Amniotic stem cell (primary cell): ENCODE measurements at places on chromosomes 6 and 20.

- DNase-seq = no peak
These were observed 714.2 kb downstream of the KIF16B start for GRCh38 chr20:15859061-15859460.

DNA sequence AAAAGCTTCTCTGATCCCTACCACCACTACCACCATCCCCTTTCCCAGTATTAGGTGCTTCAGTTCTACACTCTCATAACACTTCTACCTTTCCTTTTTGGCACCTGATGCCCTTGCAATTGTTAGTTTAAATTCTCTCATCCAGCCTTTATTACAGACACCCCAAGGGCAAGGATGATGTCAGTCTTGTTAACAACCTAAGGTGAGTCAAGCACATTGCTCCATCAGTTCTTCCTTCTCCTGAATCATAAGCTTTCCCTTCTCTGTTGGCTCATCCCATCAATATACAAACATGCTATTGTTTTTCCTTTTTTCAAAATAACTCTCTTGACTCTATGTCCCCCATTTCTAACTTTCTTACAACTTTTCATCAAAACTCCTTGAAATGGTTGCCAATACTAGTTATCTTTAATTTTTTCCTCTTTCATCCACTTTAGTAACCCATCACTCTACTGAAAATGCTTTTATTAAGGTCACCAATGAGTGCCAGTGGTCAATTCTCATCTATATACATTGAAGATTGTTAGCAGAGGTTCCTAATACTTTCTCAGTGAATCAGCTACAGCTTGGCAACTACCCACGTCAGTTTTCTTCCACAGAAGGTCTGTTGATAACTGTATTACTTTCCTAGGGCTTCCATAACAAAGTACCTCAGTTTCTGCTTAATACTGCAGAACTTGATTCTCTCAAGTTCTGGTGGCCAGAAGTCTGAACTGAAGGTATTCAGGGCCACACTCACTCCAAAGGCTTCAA, 97.1 kb upstream of the FLRT3 start:
- no peak for DNase-seq

GRCh38 chr6:116158641-116159040, 32.7 kb upstream of the COL10A1 start:
- no peak for DNase-seq

DNA sequence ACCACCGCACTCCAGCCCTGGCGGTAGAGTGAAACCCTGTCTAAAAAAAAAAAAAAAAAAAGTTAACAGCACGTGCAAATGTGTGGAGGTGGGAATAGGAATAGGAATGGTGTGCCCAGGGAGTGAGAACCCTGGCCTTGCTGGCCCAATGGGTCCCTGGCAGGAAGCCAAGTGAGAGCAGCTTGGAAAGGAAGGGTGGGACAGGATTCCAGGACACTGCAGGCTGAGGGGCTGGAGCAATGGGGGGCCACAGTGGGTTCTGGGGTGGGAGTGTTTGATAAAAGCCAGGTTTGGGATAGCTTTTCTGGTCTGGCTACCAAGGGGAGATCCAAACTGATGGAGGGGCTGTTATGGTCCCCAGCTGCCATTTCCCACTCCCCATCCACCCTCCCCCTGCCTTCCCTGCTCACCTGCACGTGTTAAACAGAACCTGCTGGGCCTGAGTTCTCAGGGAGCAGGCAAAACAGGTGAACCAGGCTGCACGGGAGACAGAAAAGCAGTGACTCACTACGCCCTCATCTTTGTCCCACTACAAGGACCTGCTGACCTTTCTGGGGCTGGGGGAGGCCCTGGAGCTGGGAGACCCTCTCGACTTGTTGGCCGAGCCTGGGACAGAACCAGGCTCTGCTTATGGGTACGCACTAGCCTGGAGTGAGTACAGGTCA, 3.3 kb downstream of the SUN5 start:
- DNase-seq = no peak

- no peak for DNase-seq
These were observed 98.9 kb downstream of the KIF16B start for GRCh38 chr20:16474363-16474762.

DNA sequence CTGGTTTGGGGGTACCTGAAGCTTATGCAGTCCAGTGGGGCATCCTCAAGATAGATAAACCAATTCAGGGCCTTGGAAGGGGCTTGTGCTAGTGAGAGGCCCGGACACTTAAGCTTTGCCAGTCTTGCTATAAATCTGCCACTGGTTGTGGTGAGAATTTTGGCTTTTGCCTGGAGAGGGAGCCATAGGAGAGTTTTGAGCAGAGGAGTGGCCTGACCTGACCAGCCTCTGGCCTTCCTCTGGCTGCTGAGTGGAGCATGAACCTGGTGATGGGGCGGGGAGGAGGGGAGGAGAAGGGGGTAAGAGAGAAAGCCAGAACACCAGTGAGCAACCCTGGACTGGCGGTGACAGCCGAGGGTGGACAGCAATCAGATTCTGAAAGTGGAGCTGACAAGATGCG, 7.1 kb downstream of the TMEM74B start:
- no peak for DNase-seq

DNA sequence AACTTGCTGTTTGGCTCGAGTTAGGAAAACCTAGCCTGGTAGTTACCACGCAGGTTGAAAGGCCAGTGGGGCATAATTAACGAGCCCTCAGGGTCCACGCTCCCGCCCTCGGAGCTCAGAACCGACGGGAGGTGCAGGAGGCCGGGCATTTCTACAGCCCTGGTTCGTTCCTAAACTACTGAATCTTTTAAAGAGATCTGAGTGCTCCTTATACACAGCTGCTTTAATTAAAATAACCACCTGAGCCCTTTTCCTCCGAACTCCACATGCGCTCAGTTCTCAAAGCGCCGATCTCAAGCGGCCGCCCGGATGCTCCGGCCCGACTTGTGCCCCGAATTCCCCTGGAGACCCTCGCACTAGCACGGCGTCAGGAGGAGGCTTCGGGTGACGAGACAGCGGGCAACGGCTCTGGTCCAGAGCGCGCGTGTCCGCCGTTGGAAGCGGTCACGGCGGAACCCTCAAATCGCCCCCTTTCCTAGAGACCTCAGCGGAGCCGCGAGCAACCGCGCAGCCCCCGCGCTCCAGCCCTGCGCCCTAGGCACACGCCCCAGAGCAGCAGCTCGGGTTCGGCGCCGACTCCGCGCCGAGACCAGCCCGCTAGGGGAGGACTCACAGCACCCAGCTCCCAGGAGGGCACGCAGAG, 397 bp downstream of the WDR27 start:
- DNase-seq = no peak

DNA sequence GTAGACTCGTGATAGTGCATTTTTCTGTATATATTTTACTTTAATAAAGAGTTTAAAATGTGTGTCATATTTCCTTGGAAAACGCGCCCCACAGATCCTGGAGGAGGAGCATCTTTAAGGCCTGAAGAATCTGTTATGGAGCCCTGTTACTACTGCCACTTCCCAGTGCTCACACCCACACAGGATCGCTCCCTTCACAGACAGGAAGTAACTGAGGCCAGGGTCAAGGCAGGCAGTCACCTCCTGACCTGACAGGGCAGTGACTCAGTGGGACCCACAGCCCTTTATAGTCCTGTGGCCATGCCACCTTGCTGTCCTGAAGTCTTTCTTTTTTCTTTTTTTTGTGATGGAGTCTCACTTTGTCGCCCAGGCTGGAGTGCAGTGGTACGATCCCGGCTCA, 9.0 kb downstream of the RRBP1 start:
- no peak for DNase-seq

GRCh38 chr6:3540253-3540820, 83.5 kb upstream of the SLC22A23 start:
- no peak for DNase-seq

DNA sequence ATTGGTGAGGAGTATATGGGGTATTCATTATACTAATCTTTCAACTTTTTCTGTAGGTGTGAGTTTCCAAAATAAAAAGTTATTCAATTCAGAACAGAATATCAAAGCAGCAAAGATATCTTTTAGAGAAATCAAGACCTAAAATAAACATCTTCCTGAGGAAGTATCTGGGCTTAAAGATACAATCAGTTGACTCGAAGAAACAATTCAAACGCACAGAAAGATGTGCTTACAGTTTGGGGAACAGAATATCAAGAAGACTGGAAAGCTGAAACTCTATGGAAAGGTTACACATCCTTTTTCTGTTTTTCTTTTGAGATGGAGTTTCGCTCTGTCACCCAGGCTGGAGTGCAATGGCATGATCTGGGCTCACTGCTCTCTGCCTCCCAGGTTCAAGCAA, 36.2 kb upstream of the SAYSD1 start:
- no peak for DNase-seq

DNA sequence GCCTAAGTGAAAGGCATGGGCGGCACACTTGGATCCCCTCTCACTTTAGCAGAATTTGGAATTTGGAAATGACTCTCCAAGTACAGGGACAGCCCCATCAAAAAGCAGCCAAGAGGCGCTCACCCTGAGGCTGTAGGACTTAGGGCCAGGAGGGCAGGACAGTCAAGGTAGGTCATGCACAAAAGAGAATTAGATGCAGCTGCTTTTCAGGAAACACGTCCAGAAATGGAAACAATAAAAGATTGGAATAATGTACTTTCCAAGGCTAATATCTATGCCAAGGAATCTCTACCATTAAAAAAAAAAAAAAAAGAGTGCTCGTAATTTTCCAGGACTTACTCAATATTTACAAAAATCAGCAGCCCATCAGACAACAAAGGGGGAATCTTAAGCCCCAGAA, 19.9 kb downstream of the PREP start:
- DNase-seq = no peak

DNA sequence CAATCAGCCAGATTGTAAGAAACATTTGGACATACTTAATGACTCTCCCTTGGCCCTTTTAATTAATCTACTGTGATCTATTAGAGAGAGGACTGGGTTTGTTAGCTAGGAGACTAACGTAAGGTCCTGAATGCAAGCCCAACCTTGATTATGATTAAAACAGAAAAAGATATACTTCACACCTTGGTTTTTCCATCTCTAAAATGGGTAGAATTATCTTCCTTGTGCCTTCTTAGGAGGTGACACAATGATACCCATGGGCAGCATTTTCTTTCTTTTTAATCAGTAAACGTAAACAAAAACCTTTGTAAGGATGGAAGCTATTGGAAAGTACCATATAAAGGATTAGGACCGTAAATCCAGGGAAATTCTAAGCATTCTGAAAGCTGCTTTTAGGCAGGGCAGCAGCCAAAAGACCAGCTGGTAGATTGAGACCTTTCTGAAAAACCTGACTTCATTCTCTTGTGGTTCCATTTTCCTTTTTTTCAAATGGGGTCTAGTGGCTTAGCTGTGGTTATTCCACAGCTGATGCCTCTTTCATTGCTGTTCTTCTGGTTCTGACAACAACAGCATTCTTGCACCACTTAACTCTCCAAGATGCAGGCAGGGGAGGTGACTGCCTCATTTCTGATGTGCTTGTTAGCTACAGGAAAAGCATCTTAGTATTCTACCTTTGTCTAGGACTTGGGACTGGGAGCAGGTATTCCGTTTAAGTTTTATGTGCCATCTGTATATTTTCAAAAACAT, 27.4 kb downstream of the RREB1 start:
- no peak for DNase-seq

GRCh38 chr6:169831450-169832246, 80.2 kb downstream of the ERMARD start:
- peak; percentile 12 for DNase-seq

DNA sequence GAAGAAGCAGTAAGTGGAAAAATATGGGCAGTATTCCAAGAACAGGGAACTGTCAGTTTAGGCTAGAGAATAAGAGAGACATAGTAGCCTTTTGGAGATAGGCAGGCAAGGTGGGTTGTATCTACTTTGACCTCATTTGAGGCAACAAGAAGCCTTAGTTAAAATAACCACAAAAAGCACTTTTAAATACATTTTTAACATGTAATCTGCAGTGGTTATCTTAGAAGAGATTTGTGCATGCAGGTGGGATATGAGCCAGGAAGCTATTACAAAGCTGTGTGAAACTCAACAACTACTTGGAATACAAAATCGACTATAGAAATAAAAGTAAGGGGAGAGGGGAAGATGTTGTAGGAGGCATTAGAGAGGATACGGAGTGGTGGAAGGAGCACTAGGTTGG, 143.7 kb upstream of the MCHR2 start:
- no peak for DNase-seq

DNA sequence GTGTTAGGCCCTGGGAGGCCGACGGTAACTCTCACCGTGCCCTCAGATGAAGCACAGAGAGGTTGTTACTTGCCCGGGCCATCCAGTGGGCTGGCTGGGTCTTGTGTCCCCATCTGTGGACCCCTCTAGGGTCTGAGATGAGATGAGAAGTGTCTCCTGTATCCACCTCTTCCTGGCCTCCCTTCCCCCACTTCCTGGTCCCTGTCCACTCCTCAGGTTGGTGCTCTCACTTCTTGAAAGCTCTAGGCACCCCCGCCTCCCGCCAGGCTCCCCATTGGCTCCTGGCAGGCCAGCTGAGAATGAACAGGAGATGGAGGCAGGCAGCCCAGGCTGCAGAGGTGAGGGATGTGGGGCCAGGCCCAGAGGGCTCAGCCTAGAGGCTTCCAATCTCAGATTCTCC, 1.5 kb downstream of the MMP24OS start:
- no peak for DNase-seq
